BE2C (cell line): ENCODE measurements at places on chromosomes 4 and X.

DNA sequence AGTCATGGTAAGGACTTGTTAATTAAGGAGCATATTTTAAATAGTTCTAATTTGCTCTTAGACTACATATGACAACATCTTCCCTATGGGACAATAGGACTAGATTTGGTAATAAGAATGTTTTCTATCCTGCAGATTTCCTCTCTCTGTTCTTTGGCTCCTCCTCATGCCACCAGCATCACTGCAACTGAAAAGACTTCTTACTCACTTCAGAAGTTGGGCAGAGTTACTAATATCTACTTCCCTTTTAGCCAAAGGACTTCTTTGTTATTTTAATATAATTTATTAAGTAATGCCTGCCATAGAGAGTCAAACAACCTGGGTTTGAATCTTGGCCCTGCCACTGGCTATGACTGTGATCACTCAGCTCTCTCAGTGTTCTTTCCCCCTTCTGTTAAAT lies 16.4 kb downstream of the MMAA start:
- DNase-seq: no peak

DNA sequence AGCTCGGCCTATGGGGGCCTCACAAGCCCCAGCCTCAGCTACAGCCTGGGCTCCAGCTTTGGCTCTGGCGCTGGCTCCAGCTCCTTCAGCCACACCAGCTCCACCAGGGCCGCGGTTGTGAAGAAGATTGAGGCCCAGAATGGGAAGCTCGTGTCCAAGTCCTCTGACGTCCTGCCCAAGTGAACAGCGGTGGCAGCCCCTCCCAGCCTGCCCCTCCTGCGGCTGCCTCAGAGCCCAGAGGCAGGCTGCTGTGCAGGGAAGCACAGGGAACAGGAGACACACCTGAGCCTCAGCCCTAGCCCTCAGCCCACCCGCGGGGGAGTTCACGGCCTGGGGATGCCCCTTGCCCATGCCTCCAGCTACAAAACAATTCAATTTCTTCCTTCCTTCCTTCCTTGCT lies 75.7 kb upstream of the ZXDA start:
- DNase-seq: no peak

GRCh38 chrX:74133156-74133796 lies 170.7 kb upstream of the ZCCHC13 start:
- peak; percentile 12 for DNase-seq

GRCh38 chr4:9949573-9949972 lies 71.7 kb downstream of the SLC2A9 start:
- no peak for DNase-seq

DNA sequence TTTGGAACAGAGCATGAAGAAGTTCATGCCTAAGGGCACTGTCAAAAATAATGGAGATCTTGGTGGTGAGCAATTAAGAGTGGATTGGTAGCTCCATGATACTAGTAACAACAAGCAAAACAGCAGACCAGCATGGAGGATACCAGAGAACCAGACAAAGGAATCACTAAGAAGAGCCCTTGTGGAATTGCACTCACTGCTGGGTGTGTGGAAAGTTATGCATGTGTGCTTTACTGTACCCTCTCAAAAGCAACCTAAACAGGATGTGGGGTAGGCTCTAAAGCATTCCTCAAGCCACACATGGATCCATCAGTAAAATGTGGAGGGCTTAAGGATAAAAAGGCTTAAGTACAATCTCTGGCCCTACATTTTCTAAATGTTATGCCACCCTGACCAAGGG lies 69.5 kb downstream of the AR start:
- no peak for DNase-seq

DNA sequence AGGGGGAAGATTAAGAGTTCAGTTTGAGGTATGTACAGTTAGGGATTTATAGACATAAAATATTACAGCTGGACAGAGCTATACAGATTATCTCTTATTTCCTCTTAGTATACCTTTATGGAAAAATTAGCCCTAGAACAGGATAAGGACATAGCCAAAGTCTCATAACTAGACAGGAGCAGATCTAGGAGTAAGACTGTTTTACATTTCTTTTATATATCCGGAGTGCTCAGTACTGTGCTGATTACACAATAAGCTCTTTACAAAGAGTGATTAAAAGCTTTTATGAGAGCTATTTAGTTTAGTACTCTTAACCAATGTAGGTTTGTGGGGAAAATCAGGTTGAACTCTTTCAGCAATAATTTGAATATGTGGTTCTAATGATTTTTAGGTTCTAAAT lies 105.8 kb downstream of the TBX22 start:
- DNase-seq: no peak

GRCh38 chr4:7593646-7594412 lies 159.1 kb upstream of the PSAPL1 start:
- no peak for DNase-seq

DNA sequence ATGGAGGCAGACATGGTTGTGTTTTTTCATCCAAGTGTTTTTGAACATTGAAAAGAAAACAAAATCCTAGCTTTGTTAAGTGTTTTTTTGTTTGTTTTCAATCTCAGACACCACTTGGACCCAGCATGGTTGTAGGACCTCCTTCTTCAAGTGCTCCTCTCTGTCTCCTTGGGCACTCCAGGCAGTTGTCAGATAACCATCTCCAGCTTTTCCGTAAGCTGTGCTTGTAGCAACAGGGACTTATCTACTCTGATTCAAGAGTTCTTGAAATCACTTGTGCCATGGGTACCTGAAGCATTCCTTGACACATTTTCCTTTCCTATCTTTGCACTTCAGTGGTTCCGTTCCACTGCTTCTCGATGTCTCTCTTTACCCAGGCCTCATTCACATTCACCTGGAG lies 334.9 kb upstream of the DDX53 start:
- no peak for DNase-seq

DNA sequence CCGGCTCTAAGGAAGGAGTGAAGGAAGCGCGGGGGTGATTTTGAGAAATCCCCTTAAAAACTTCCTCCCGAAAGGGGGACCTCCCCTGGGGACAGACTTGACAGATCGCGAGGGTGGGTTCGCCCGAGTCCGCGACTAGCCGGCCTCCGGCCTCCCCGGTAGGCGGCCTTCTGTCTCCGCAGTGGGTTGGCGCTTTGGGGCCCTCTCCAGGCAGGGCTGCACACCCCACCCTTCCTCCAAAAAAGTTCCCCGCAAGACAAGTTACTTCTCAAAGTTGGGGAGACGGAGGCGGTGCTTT lies 24.8 kb downstream of the HOPX start:
- DNase-seq: no peak

- no peak for DNase-seq
Observed at GRCh38 chr4:154872198-154872597, 91.1 kb downstream of the RBM46 start.

- DNase-seq: no peak
Observed at GRCh38 chr4:176755613-176756012, 37.1 kb downstream of the VEGFC start.

DNA sequence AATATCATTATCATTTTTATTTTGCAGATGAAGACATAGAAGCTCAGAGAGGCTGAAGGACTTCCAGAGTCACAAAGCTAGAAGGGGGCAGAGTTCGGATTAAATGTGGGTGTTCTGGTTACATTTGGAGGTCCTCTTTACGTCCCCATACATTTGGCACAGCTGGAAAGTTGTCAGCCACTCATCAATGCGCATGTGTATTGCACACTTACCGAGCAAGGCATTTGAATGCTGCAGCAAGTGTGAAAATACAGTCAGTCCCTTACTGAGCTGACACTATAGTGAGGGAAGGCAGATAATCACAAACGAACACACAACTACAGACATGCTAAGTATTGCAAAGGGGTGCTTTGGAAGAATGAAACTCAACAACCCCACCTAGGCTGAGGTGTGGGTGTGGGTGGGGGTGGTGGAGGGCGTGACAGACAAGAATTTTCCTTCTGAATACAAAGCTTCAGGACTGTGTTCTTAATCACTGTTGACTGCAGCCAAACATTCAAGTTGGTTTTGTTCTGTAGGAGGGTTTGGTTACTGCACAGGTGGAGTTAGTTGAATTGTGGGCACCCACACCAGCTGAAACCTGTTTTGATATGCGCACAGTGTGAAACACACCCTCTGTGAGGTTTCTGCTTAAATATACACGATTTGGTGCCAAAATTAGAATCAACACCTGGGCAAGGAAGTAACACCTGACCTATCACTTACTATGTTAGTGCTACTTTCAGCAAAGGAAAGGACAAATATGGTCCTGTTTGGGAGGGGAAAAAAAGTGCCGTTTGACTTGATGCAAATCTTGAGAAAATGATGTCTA lies 72.4 kb downstream of the COQ2 start:
- DNase-seq: no peak

- DNase-seq: no peak
Observed at GRCh38 chr4:47002580-47002979, 9.2 kb upstream of the GABRA4 start.

- no peak for DNase-seq
Observed at GRCh38 chr4:24252121-24252520, 332.2 kb downstream of the DHX15 start.

DNA sequence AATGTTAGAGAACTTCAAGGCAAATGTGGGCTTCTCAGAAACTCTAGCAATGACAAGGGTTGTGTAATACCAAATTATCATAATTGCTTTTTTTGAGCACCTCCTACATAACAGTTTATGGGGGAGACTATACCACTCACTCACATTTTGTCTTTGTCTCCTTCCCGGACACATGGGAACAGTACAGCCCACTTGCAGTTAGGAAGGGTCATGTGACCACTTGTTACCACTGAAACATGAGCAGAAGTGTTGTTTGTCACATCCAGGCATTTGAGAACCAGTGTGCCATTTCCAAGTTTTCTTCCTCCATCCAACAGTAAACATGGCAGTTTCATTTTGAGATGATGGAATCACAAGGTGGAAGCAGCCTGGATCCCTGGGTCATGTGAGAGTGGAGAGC lies 6.9 kb downstream of the MAGEA11 start:
- no peak for DNase-seq

DNA sequence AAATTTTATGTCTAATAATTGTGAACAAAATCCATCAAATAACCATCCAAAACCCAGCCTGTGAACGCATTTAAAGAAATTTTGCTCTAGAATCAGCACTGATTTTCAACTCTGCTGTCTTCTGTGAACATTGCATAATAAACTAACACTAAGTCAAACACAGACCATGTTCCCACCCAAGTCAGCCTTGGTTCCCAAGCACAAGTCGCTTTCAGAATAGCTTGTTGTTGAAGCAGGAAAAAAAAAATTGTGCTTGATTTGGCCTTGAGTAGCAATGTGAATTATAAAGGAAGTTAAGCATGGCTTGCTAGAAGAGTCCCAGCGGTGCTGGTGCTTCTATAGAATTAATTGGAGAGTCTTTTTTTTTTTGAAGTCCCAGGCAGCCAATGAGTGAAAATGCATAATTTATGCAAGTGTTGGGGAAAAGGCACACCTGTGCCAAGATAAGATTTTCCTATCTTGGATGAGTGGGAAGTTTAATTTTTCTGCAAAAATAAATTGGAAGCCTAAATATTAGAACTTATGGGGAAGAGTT lies 42.1 kb downstream of the HHIP start:
- DNase-seq: no peak

DNA sequence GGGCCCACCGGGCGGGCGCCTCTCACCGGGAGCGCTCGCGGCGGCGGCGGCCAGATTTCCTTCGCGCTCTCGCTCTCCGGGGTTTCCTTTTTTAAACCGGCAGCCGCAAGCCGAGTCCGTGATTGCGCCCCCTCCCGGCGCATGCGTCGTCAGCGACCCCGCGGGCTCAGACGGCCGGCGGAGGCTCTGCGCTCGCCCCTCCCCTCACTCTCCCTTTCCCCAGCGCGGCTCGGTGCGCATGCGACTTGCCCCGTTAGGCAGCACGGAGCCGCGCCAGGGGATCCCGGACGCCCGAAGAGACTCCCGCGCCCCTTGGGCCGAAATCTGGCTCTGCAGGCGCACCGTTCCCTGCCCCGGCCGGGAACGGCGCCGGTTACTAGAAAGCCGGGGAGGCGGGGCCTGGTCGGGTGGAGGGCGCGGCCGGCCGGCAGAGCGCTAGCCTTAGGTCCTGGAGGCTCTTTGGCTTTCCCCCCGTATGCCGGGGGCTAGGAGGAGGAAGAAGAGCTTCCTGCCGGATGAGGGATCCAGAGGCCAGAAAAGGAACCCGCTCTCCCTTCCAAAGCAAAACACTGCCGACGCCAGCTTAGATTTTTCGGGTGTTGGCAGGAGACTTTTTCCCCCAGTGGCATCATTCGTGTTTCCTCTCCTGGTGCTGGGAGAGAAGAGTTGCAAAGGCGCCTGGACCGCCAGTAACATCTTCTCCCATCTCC lies at the start of gene CLOCK:
Gene CLOCK, minus strand, starts transcription at position 154 of the 710 bp plus-strand sequence. CDS start 64,124 bp downstream, outside the sequence.
- peak; percentile 92 for DNase-seq

GRCh38 chrX:31099536-31100090 lies 27.8 kb upstream of the FTHL17 start:
- DNase-seq: no peak

DNA sequence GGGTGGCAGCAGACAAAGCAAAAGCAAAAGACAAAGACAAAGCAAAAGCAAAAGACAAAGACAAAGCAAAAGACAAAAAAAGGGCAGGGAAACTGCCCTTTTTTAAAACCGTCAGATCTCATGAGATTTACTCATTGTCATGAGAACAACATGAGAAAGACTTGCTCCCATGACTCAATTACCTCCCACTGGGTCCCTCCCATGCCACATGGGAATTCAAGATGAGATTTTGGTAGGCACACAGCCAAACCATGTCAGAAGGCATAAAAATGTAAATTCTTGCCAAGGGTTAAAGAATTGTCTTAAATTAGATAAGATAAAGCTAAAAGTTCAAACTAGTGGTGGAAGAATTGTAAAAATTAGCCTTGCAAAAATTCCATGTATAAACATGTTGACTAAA lies 419.7 kb downstream of the TRAM1L1 start:
- no peak for DNase-seq

DNA sequence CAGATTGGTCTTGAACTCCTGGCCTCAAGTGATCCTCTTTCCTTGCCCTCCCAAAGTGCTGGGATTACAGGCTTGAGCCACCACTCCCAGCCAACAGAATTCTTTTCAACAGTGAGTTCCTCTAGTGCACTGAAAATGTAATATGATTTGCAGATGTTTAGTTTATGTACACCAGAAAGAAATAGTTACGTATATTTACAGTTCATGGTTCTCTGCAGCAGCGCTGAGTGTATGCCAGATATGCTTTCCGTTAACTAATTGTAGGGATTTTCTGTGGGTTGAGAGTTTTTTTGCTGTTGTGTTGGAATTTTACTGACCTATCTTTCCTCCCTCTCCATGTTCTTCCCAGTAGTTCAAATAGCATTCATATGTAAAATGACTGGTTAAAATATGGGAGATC lies 44.0 kb downstream of the GAB1 start:
- DNase-seq: no peak

DNA sequence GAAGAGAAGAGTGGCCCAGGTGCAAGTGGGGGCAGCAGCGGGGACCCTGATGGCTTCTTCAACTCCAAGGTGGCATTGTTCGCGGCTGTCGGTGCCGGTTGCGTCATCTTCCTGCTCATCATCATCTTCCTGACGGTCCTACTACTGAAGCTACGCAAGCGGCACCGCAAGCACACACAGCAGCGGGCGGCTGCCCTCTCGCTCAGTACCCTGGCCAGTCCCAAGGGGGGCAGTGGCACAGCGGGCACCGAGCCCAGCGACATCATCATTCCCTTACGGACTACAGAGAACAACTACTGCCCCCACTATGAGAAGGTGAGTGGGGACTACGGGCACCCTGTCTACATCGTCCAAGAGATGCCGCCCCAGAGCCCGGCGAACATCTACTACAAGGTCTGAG lies 11.4 kb downstream of the EFNB1 start:
- DNase-seq: no peak

- DNase-seq: no peak
Observed at GRCh38 chrX:30212172-30212571, 3.2 kb upstream of the MAGEB2 start.

- DNase-seq: no peak
Observed at GRCh38 chrX:1400742-1401471, 9.0 kb upstream of the SLC25A6 start.
